ENCODE measurements at places on chromosomes 6 and 20.

DNA sequence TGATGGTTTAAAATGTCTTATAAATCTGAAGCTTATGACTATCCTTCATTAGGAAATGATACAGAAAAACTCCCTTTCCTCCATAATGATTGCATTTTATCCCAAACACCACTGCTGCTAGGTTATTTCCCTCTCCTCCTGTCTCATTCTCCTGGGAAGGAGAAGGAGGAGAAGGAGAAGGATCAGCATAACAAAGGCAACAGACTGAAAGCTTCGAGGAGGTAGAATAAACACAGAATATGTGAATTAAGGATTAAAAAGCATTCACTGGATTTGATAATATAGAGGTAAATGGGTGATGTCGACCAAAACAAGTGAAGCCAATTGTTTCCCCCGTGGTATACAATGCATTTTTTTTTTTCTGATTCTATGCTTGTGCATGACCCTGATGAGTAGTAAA lies 82.0 kb downstream of the WASF1 start:
- DNase-seq: no peak

- DNase-seq: peak; percentile 10
Measured at GRCh38 chr6:162343936-162344645, 383.5 kb downstream of the PRKN start.

- no peak for DNase-seq
Measured at GRCh38 chr6:168990019-168990751, 263.5 kb downstream of the THBS2 start.

- no peak for DNase-seq
Measured at GRCh38 chr6:128029826-128030225, 129.0 kb upstream of the THEMIS start.

DNA sequence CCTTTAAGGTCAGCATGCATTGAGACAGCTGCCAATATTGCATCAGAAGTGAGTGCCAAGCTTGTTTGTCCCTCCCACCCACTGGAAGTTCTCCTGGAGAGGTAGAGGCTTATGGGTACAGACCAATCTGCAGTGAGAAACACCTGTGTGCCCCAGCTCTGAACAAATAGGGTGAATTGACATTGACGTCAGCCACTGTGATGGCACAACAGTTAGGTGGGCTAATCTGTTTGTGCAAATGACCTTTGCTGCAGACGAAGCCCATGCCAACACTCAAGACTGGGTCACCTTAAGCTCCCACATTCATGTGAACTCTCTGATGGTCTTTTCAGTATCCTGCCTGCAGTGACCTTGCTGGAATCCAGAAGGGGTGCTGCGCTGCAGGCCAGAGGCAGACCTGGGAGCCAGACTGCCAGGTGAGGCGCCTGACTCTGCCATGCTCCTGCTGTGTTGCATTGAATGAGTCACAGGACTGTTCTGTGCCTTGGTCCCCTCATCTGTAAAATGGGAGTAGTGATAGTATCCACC lies 99.9 kb downstream of the ALDH8A1 start:
- no peak for DNase-seq

DNA sequence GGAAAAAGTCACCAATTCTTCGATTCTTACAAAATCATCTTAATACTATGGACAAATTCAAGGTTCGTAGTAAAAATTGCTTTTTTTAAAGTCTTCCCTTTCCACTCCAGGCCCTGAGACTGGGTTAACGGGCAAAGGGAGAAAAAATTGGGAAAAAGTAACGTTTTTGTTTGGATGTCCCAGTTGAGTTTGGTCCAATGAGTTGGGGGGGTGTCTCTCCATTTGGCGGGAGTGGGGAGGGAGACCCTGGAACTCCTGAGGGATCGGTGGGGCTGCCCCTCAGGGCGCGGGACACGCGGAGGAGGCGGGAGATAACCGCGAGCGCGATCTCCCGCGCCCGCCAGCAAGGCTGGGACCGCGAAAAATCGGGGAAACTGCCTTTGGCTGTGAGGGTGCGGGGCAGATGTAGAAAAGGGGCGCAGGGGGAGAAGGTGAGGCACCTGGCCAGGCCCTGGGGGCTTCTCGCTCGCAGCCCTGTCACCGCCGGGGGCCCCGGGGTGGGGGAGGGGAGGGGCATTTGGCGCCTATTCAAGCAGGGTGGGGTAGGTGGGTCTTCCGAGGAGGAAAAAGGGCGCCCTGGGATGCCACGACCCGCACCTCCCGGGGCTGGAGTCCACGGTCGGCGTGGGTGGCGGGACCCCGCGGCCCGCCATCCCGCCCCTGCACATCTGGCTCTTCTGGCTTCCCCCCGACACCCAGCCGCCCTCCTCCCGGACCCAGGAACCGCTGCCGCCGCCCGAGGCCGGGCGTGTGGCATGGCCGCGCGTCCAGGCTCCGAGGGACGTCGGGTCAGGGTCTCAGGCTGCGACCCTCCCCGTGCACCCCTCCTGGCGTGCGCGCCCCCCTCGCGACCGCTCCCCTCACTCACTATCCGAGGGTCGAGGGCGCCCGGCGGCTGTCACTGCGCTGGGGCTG lies 595 bp downstream of the FBXO5 start:
- no peak for DNase-seq

- DNase-seq: no peak
Measured at GRCh38 chr6:169472786-169473416, 219.3 kb upstream of the THBS2 start.
